ENCODE measurements at places on chromosomes 5 and 9. TPM values are rescaled to one million over a fixed set of nuclear protein-coding genes. Genes with fewer than 3 reads are reported as not detected.

PCDHB6 gene
- total RNA-seq = 0.26 TPM

DOK3 gene
- 0.99 TPM for total RNA-seq

TEX48 gene
- total RNA-seq = not detected

ACTBL2 gene
- total RNA-seq = under 0.01 TPM

MUSK gene
- total RNA-seq = 0.66 TPM

SIT1 gene
- not detected for total RNA-seq

LCN15 gene
- not detected for total RNA-seq

GADD45G gene
- 2.3 TPM for total RNA-seq

KIAA1191 gene
- total RNA-seq = 59.1 TPM

INSL6 gene
- total RNA-seq = not detected

TSSK1B gene
- 0.50 TPM for total RNA-seq

IL33 gene
- total RNA-seq = 1.3 TPM

CCL21 gene
- total RNA-seq = not detected

PCDHGA10 gene
- 10.2 TPM for total RNA-seq

SH3GL2 gene
- total RNA-seq = under 0.01 TPM

IL6ST gene
- 1,649 TPM for total RNA-seq

GALT gene
- 27.2 TPM for total RNA-seq

HAPLN1 gene
- total RNA-seq = not detected

PLEKHG4B gene
- total RNA-seq = not detected

RECK gene
- 43.1 TPM for total RNA-seq

ARHGEF37 gene
- total RNA-seq = 5.3 TPM

DND1 gene
- under 0.01 TPM for total RNA-seq

TAS2R1 gene
- not detected for total RNA-seq

ADRA1B gene
- total RNA-seq = 0.26 TPM

PCDHGA2 gene
- total RNA-seq = 4.5 TPM

CSF1R gene
- not detected for total RNA-seq

TUSC1 gene
- 10.5 TPM for total RNA-seq

CDH18 gene
- not detected for total RNA-seq

NFIL3 gene
- 70.1 TPM for total RNA-seq

RANBP6 gene
- 24.9 TPM for total RNA-seq

BASP1 gene
- 186 TPM for total RNA-seq

IRX2 gene
- total RNA-seq = 0.33 TPM

OBP2B gene
- not detected for total RNA-seq

ZNF346 gene
- total RNA-seq = 14.9 TPM

RASEF gene
- 1.2 TPM for total RNA-seq

FNIP1 gene
- total RNA-seq = 97.8 TPM

GCNT1 gene
- total RNA-seq = 27.7 TPM

OR2Y1 gene
- not detected for total RNA-seq

CAVIN4 gene
- 1.5 TPM for total RNA-seq

TAF11L5 gene
- total RNA-seq = not detected

SLC6A3 gene
- not detected for total RNA-seq

KIF12 gene
- not detected for total RNA-seq

CAAP1 gene
- total RNA-seq = 14.4 TPM

RGS7BP gene
- 0.51 TPM for total RNA-seq

HMCN2 gene
- under 0.01 TPM for total RNA-seq

SLC6A19 gene
- total RNA-seq = not detected

GFI1B gene
- not detected for total RNA-seq

ALDOB gene
- not detected for total RNA-seq

LCN1 gene
- total RNA-seq = not detected

All from fibroblast of lung (primary cell).